ENCODE measurements at places on chromosomes 13 and 19.
A peak's percentile ranks its signal among the peaks of the same experiment; 100 is the strongest.

DNA sequence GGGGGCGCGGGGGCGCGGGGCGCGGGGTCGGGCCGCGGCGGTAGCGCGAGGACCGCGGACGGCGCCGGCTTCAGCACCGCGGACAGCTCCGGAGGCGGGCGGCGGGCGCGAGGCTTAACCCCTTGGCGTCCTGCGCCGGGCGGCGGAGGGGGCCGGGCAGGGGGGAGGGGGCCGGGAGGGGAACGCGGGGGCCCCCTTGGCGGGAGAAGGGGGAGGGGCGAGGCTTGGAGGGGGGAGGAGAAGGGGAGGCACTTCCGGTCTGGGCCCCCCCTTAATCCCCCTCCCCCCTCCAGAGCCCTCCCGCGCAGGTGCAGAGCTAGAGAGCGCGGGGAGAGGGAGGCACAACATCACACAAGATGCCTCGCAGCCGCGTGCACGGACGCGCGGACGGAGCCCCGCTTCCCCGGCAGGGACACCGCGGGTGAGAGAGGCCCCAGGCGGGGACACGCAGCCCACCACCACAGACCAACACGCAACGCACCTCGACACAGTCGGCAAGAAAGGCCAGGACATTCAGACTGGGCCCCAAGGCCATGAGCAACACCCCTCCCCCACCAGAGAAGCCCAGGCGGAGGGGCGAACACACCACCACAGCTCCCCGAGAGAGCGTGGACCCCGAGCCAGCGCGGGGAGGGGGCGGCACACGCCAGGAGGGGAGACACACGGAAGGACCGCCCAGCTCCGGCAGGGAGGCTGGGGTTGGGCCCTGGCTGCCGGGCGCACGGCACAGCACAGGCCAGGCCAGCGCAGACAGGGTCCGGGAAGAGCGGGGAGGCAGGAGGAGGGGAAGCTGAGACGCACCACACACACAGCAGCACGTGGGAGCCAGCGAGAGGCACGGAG, 24.1 kb downstream of the SHANK1 start:
- peaks cover 2% of the 10 kb centered on the region for H3K36me3 ChIP-seq
- no peak for DNase-seq
- no peak overlapping the region for H3K4me3 ChIP-seq

- H3K27ac ChIP-seq, result no peak overlapping the region
- H3K36me3 ChIP-seq, result no peaks in the 10 kb centered on the region
- peaks cover 15% of the 10 kb centered on the region for H3K27me3 ChIP-seq
- DNase-seq, result no peak
These were observed 4.3 kb upstream of the IFNL2 start for GRCh38 chr19:39263912-39264305.

DNA sequence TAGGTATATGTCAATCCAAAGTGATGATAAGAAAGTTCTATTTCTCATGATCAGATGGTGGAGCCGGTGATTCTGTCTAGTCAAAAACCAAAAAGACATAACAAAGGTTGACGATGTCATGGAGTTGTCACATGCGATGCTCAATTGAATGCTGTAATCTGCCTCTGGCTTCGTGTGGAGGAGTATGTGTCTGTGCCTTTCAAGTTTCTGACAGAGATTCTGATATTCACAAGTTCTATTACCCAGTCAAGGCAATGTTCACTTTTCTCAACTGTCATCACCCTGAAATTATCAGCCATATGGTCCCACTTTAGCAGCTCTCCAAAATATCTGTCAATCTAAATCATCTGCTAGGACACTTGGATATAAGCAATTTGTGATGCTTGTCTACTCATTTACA, 367.6 kb upstream of the PRR20A start:
- no peaks in the 10 kb centered on the region for H3K27me3 ChIP-seq
- no peak overlapping the region for H3K27ac ChIP-seq
- no peaks in the 10 kb centered on the region for H3K4me1 ChIP-seq
- no peak overlapping the region for H3K4me3 ChIP-seq

- no peak overlapping the region for H3K4me3 ChIP-seq
- DNase-seq, result peak; percentile 4
- H3K36me3 ChIP-seq, result no peaks in the 10 kb centered on the region
These were observed 213.3 kb upstream of the MIR17HG start for GRCh38 chr13:91133941-91134802.

DNA sequence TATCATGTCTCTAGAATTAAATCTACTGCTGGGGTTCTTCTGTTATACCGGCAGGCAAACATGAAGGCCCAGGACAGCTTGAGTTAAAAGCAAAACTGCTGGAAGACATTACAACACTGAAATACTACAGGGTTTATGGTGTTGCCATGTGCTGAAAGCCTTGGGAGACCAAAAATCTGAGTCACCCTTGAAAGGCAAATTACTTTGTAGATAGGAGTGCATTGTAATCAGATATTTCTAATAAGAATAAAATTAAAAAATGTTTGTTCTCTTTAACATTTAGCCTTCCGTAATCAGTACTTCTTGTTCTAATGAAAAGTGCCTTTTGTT, 181.3 kb downstream of the PCDH9 start:
- H3K4me3 ChIP-seq, result no peak overlapping the region

Measured in memory B cell (primary cell).